NCI-H345 (cell line): ENCODE measurements at places on chromosomes 3 and 15.
A peak's percentile ranks its signal among the peaks of the same experiment; 100 is the strongest.

- DNase-seq = no peak
Measured at GRCh38 chr15:80562033-80562432, 133.1 kb upstream of the ABHD17C start.

- no peak for DNase-seq
Measured at GRCh38 chr3:51869304-51869703, 6.1 kb downstream of the IQCF5 start.

GRCh38 chr15:55282284-55282833 is 7.3 kb downstream of the RAB27A start:
- no peak for DNase-seq

DNA sequence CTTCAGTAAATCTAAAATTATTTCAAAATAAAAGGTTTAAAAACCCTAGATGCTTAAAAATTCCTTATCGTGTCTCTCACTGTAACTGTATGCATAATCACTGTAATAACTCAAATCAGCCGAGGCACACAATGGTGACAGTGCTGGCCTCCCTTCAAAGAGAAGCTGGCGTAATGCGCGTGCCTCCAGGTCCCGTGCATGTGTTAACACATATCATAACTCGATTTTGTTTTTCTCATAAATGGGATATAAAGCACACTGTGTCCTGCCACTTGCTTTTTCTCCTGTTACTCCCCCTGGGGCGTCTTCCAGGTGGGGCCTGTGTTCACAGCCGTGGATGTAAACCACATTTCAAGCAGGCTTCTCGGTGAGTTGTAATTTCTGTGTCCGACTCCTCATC is 56.0 kb downstream of the TPRA1 start:
- no peak for DNase-seq

- no peak for DNase-seq
Measured at GRCh38 chr3:105781871-105782270, 86.9 kb downstream of the CBLB start.

GRCh38 chr3:152147748-152148147 is 121.0 kb upstream of the MBNL1 start:
- no peak for DNase-seq

DNA sequence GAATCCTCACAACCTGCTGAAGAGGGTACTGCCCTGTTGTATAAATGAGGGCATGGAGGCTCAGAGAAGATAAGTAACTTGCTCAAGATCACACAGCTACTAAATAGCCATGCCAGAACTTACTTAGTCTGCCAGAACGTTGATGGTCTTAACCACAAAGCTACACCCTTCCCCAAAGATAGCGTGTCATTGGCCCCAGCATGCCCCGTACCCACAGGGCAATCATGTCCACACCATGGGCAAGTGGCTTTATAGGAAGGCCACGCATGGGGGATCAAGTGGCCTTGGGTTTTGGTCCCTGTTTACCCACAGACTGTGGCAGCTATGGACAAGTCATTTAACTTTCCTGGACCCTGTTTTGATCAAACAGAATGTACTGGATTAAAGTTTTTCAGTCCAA is 15.9 kb upstream of the ARHGEF3 start:
- DNase-seq = no peak

DNA sequence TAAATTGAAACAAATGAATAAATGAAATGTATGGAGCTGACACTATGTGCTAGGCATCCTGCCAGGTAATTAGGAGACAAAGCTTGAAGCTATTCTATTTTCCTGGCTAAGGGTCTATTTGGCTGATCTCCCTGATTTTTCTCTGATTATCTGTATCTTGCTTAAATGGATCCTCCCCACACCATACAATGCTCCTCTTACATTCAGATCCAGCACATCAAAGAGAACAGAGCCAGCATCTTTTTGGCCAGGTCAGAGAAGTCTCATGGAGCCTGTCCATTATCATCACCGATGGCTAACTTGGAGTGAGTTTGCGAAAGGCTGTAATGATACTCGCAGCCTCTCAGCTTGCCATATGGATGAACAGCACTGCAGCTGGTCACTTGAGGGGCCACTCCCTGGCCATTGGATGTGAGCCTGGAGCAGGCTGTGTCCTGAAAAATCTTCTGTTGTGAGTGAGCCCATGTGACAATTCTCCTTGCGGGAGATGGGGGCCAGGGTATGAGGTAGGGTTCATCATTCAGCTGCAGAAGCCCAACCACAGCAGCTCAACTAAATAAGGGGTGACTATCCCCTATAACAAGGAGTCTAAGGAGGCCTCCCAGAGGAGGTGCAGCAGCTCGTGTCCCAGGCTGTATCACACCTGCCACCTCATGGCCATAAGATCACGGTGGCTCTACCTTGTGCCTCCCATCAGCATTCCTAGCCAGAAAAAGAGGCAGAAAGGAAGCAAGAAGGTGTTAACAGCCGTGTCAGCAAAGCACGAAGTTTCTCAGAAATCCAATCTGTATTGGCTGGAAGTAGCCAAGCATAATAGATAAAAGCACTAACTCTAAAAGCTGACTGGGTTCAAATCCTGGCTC is 69.3 kb upstream of the ST8SIA2 start:
- DNase-seq = peak; percentile 18

DNA sequence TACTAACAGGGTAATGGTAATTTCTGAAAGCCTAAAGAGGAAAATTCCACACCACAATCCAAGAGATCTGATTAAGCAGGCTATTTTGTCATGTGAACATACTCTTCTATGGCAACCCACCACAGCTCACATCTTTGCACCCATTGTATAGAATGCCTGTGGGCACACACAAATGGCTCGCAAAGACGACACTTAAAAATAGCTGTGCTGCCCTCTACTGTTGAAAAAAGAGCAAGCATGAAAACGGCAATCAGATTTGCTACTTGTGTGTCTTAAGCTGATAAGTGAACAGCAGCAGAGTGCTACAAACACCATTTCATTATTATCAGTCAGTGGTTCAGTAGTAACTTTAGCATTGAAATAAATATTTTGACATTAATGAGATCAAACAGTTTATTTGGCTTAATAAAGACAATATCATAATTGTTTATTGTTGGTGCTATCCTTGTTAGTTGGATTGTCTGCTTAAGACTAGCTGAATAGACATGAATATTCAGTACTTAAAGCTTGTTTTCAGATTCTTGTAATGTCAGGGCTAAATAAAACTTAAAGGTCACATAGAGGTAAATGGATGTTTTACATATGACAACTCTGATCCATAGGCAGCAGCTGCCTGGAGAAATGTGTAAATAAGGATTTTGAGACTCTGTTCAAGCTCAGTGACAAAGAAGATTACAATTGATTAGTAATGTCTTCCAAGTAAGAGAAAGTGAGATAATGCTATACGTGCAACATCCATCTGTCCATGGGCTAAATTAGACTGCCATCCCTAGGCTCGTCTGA is 199.1 kb downstream of the LRRN1 start:
- peak; percentile 46 for DNase-seq

DNA sequence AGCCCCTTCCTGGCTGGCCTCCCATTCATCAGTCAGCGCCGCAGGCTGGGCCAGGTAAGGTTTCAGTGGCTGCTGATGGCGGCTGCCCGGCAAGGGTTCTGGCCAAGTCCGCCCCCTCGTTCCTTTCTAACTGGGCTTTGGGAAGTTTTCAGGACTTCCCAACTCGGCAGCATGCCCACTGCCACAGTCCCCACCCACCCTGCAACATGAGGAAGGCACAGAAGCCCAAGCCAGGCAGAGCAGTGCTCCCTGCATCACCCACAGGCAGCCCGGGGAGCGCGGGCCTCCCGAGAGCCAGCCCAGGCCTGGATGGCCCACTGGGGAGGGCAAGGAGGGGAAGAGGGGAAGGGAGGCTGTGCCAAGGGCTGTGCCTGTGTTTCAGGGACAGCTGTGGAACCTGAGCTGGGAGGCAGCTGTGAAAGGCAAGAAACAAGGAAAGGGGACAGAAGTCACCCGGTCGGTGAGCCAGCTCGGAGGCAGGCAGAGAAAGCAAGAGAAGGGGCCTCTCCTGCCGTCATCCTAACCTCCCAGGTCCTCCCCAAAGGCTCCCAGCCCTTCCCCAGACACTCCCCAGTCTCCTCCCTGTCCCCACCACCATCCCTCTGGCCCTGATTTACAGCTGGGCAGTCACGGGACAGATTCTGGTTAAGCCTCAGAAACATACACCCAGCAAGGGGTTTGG is 73.9 kb downstream of the CPN2 start:
- no peak for DNase-seq

DNA sequence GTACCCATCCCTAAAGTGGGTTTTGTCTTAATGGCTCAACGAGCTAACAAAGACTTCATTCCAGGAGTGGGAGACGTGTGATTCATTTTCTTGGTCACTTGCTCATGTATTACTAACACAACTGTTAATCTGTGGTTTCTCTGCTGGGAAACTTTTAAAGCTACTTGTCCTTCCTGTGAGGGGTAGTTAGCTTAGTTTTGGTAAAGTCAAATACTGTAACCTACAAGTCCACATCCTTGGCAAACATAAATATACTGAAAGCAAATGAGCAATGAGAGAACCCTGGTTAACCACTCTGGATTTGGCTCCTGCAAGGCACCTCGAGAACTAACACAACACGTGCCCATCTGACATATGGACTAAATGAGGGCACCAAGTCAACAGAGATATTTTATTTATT is 19.9 kb downstream of the NOX5 start:
- DNase-seq = no peak

DNA sequence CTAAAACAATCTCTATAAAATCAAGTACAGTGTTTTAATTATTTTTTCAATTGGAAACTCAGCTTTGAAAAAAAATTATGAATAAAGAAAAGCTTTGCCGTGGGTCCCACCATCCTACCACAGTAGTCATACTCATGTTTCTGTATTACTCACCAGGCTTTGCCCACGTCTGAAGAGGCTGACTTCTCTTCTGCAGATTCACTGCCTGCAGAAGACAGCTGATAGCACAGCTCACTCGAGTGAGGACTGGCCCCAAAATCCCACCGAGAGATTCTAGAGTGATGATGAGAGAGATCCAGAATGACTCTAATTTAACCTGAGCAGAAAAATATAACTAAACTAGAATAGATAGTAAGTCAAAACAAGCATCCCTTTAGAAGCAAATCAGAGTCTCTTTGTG is 11.9 kb downstream of the C2CD4B start:
- no peak for DNase-seq

GRCh38 chr3:157573780-157574378 is 70.7 kb upstream of the VEPH1 start:
- DNase-seq = no peak

GRCh38 chr3:17433876-17434275 is 308.6 kb downstream of the TBC1D5 start:
- no peak for DNase-seq

DNA sequence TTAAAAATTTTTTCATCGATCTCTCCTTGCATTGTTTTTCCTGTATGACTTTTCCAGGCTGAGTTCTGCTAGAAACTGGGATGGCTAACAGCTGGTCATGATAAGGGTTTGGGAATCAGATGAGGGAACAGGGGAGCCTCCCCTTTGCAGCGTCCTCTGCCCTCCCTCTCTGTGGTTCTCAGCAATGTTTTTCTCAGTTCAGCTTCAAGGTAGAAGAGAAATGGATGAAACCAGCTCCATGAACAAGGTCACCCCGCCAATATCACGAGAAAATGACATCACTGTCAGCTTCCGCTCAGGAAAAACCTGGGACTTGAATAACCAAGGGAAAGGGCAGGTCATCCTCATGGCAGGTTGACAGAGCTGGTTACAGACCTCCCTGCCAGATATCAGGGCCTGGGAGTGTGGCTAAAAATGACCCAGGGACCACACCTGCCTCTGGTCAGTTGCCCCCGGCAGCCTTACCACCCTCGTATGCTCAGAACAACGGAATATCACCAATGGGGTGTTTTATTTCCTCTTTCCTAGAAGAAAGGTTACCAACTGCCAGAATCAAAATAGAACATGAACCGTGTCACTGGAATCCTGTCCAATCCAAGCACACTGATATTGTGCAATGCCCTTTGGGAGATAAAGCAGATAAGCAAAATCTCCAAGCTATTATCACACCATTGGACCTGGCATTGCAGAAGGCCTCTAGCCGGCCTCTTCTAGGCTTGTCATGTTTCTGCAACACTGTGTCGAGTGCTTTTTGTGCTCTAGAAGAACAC is 26.1 kb downstream of the LSM3 start:
- DNase-seq = no peak

GRCh38 chr3:63910891-63911290 is 1.3 kb downstream of the SCAANT1 start:
- DNase-seq = no peak

GRCh38 chr3:177358091-177358976 is 161.1 kb upstream of the TBL1XR1 start:
- no peak for DNase-seq

GRCh38 chr3:141174674-141175073 is 57.0 kb upstream of the PXYLP1 start:
- no peak for DNase-seq

GRCh38 chr15:35019404-35020327 is 31.6 kb upstream of the ZNF770 start:
- no peak for DNase-seq

GRCh38 chr3:129007792-129008191 is 6.7 kb downstream of the EFCC1 start:
- no peak for DNase-seq

- peak; percentile 38 for DNase-seq
Measured at GRCh38 chr15:28123408-28124023, 24.4 kb upstream of the OCA2 start.

DNA sequence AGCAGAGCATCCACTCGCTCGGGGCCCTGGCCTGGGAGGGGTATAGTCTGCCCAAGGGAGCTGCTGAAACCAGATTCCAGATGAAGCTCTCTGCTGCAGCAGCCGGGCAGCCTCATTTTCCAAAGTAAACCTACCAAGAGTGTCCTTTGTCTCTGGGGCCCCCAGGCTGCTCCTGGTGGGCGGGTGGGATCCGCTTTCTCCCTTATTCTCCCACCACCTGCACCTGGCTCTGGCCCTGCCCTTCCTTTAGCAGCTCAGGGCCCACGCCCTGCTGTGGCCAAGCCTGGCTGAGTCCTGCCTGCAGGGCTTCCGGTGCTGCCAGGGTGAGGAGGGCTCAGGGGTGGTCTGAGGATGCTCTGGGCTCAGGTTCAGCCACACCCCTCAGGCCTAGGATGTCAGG is 13.0 kb downstream of the SCN5A start:
- peak; percentile 30 for DNase-seq

- no peak for DNase-seq
Measured at GRCh38 chr15:46231786-46232185, 597.0 kb downstream of the SQOR start.

DNA sequence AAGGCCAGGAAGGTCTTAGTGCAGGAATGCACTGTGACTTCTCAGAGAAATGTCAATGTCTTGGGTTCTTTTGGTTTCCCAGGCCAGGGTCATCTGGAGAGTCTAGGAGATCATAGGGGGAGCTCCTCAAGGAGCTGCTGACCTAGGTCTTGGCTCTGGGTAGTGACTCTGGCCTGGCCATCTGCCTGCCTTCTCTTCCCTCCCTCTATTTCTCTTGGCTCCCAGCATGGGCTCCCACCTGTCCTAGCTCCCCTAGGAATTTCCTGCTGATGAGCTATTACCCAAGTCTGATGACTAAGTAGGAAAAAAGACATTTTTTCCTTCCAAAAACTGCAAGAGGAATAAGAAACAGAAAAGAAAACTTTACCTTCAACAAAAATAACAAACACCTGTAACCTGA is 57.4 kb downstream of the BSN start:
- DNase-seq = no peak

GRCh38 chr15:62552444-62552843 is 387.4 kb upstream of the C2CD4B start:
- no peak for DNase-seq

- no peak for DNase-seq
Measured at GRCh38 chr3:52405601-52406110, 39.2 kb downstream of the SEMA3G start.
